Right cardiac atrium (tissue), 5 donors: ENCODE measurements at places on chromosomes 6 and 20. TPM values are rescaled to one million over a fixed set of nuclear protein-coding genes. Genes with fewer than 3 reads are reported as not detected.

The ANKRD66 gene
- total RNA-seq = not detected

The TSHZ2 gene
- 7.1 TPM for total RNA-seq

The PTGIS gene
- total RNA-seq = 51.7 TPM

The CRYBG1 gene
- total RNA-seq = 0.94 TPM

The HLA-DOB gene
- 0.22 TPM for total RNA-seq
